Smooth muscle cell of the umbilical artery (primary cell): ENCODE measurements at places on chromosomes 6 and 20. TPM values are rescaled to one million over a fixed set of nuclear protein-coding genes. Genes with fewer than 3 reads are reported as not detected.

Gene FUCA2
- total RNA-seq, result 42.5 and 47.2 TPM in 2 replicates

Gene OR12D3
- total RNA-seq, result not detected in 2 replicates

Gene KIF13A
- total RNA-seq, result 43.1 and 61.7 TPM in 2 replicates

Gene CDK19
- 10.4 and 12.2 TPM in 2 replicates for total RNA-seq

Gene SPEF1
- total RNA-seq, result not detected in 2 replicates

Gene RSPH9
- total RNA-seq, result 0.59 and 0.65 TPM in 2 replicates
